ENCODE measurements at places on chromosomes 4 and X.
A peak's percentile ranks its signal among the peaks of the same experiment; 100 is the strongest.

DNA sequence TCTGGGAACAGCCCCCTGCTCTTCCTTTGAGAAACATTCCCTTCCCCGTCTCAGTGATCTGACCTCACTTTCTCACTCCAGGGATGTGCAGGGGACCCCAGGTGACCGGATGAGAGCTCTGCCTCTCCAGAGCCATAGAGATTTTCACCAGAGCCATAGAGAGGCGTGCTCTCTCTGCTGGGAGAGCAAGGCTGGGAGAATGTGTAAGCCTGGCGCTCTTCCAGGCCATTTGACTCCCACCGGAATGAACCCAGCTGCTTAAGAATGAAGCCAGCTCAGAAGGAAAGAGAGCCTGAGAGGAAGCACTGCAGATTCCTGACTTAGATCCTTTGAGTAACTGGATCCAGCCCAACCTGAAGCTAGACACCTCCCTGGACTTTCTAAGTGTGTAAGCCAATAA, 106.4 kb downstream of the DHX15 start:
- DNase-seq: no peak

- no peak for DNase-seq
Observed at GRCh38 chrX:3787856-3788255, 74.4 kb upstream of the PRKX start.

GRCh38 chr4:100590325-100590724, 72.5 kb upstream of the EMCN start:
- no peak for DNase-seq

GRCh38 chr4:14130551-14130950, 503.0 kb upstream of the BOD1L1 start:
- no peak for DNase-seq

DNA sequence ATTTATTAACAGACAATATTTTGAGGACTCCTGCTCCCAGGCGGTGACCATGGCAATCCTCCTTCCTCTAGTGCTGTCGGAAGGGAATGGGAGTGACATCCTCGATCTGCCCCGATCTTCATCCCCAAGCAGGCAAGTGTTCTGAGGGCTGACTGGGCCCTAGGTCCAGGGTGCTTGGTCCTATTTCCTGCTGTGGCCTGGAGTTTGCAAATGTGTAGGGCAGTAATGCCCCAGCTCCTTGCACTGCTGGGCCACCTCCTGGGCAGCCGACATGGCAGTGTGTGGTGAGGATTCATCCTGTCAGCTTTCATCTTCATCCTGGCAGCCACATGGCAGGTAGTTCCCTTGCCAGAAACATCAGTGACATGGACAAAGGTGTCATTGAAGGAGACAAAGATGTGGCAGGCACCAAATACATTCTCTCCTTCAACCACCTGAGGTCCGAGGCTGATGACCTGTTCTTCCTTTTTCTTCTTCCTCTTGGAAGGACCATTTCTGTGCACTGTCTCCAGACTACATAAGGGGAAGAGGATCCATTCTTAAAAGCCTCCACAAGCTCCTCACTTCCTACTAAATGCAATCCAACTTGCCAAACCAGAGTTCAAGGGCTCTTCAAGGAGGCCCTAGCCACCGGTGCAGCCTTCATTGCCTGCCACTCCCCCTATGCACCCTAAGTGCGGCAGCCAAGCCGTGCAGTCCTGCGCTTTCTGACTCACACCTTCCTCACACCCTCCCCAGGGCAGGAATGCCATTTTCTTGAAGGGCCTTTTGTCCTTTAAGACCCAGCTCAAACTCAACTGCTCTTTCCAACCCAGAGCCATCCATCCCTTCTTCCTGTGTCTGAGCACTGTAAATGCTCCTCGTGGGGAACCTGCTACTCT, 65.7 kb downstream of the TMEM154 start:
- no peak for DNase-seq

- no peak for DNase-seq
Observed at GRCh38 chr4:187972135-187972534, 23.4 kb upstream of the ZFP42 start.

DNA sequence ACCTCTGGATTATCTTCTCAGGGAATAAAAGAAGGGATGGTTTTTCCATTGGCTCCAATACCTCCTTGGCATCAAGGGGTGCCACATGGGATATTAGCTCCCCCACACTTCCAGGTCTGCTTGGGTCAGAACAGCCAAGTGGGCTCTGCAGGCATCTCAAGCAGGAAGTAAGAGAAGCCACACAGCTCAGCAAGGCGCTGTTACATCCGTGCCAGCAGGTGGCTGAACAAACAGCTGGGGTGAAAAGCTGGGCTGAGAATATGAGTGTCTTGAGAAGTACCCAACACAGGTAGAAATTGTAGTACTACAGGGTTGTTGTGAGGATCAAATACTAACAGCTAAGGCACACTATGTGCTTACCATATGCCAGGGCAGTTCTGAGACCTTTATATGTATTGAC, 76.7 kb upstream of the TMEM150C start:
- DNase-seq: no peak

GRCh38 chrX:121032531-121032930, 14.9 kb upstream of the GLUD2 start:
- DNase-seq: no peak

- no peak for DNase-seq
Observed at GRCh38 chr4:152686452-152687013, 6.7 kb upstream of the TMEM154 start.

GRCh38 chr4:4647041-4647440, 105.2 kb upstream of the STX18 start:
- no peak for DNase-seq

DNA sequence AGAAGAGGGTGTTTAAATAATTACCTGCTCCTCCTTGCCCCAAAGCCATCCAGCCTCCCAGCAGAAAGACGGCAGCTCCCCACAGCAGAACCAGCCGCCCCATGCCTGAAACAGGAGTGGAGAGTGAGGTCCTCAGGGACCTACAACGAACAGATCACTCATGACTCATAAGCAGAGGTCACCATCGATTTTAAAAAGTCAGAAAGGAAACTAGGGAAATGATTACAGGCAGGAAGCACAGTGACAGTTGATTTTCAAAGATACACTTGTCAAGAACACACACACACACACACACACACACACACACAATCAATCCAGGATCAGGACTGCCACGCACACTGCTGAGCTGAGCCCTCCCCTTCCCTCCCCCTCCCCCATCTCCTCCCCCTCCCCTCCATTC, at the start of gene CRLF2:
CRLF2 (minus strand) TSS at position 118 of the 400 bp plus-strand sequence; CDS start at position 103, 15 bp downstream.
- no peak for DNase-seq

DNA sequence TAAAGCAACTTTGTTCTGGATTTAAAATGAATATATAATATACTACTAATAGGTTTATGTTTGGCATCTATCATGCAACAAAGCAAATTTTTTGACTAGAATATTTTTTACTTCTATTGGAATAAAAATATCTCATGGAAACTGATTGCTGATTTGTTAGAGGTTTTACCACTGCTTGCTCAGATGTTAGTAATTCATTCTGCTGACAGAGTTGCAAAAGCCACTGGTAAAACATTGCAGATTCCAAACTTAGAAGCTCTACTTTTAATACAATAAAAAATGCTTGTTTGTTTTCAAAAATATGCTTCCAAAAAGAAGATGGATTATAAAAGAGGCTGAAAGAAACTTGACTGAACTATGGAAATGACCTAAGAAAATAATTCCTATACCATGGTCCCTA, 795.2 kb downstream of the PCDH18 start:
- DNase-seq: no peak

DNA sequence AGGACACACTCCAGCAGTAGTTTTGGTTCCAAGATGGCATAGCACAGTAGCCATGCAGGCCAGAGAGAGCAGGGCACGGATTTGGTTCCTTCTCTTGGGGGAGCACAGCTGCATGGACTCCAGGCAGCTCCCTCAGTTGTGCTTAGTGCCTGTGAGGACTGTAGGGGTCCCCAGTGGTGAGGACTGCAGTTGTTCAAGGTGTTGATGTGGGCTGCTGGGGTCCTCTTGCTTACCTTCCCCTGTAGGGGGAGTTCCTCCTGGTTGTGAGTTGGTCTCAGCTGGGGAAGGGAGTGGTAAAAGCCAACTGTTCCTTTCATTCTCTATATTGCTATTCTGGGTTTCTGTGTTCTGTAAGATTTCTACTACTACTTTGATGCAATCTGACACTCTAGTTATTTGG, 606.5 kb downstream of the MAGEB5 start:
- no peak for DNase-seq

DNA sequence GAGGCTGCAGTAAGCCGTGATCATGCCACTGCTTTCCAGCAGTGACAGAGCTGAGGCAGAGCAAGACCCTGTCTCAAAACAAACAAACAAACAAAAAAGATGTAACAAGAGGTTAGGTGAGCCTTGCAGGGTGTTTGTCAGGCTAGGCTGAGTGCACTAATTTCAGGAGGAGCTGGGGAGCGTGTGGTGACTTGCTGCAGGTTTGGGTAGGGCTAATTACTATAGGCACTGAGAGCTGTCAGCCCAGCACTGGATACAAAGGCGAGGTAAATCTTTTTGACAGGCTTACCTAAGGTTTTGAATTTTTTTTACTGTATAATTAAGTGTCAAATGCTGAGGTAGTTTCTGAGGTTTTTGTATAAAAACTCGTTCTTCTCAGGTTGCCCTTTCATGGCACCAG, 29.8 kb upstream of the SH3D19 start:
- DNase-seq: peak; percentile 3

DNA sequence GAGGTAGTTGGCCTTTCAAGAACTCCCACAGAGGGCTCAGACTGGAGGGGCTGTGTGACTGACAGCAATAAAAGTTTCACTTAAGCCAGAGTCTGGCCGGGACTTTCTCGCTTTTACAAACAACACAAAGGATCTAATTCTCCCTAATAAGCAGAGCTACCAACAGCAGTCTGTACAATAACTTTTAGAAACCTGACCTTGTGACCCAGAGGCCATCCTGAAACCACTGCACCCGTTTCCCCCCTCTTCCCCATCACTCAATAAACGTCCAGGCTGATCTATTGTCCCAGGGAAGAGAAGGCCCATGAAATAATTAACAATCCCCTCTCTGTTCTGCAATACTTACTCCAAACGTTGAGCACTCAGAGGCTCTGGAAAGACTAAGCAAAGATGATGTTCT, 442.4 kb downstream of the ZIC3 start:
- no peak for DNase-seq

DNA sequence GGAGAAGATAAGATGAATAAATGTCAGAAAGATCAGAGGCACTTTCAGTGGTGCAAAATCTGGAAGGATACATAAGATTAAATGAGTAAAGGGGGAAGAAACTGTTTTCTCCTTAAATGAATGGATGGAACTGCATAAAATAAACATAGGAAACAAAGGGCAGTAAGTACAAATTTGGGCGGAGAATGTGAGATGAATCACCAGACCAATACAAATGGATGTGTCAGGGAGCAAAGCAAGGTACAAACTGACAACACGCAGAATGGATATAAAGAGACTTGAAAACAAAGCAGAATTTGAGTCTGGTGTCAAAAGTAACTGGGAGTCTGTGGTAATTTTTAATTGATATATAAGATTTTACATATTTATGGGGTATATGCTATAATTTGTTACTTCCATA, 175.3 kb upstream of the PCDH18 start:
- no peak for DNase-seq

DNA sequence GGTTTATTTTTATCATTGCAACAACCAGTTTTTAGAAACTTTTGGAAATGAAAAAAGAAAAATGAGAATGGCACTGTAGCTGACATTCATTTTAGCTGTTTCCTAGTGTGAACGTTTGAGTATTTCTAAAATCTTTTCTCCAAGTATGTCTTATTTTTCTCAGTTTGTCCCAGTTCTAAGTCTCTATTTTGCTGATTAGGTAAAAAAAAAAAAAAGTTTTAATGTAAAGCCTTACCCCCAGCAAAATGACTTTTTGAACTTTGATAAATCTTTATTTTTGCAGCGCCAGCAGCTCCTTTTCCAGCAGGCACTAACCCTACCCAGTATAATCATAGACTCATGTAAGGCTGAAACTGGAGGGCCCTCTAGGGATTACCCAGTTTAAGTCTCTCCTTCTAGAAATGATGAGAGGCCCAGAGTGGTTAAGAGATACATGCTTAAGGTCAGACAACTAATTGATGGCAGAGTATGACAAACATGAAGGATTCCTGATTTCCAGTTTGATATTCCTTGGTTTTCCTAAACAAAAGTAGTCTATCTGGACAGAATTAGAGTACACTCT, 84.3 kb upstream of the SLC4A4 start:
- DNase-seq: no peak

All from NCI-H1105 (cell line).